HS-5 (cell line): ENCODE measurements at places on chromosomes 12 and 14.

DNA sequence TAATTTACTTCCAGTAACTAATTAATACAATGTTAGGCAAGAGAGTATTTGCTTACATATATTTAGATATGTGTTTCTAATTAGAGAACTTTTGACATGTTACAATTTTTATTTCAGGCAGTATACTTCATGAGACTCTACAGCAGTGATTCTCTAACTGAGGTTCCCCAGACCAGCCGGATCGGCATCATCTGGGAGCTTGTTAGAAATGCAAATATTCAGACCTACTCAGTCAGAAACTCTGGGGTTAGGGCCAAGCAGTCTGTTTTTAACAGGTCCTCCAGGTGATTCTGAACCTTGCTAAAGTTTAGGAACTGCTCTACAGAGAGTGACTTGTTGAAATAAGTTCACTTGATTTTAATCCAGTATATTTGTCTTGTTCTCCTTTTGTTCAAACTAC lies 46.5 kb downstream of the ARID2 start:
- DNase-seq = no peak

GRCh38 chr14:96368534-96368933 lies 5.2 kb downstream of the GSKIP start:
- no peak for DNase-seq

- DNase-seq = no peak
These were observed 2.0 kb downstream of the ATN1 start for GRCh38 chr12:6929466-6930452.

DNA sequence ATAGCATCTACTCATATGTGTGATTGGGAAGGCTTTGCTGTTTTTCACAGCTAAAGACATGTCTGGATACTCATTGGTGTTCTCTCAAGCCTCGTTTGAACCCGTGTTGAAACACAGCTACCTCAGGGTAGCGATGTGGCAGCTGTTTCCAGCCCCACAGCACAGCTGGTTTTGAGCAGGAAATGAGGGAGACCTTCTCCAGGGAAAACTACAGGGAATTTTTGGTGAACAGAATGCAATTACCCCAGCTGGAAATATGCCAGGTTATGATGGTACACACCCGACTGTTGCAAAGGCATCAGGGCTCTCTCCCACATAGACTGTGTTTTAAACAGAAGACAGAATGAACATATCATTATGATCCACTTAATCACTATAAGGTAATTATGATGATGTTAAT lies 828.9 kb downstream of the VRK1 start:
- no peak for DNase-seq

GRCh38 chr14:103220982-103221641 lies 97.9 kb downstream of the TNFAIP2 start:
- DNase-seq = no peak

DNA sequence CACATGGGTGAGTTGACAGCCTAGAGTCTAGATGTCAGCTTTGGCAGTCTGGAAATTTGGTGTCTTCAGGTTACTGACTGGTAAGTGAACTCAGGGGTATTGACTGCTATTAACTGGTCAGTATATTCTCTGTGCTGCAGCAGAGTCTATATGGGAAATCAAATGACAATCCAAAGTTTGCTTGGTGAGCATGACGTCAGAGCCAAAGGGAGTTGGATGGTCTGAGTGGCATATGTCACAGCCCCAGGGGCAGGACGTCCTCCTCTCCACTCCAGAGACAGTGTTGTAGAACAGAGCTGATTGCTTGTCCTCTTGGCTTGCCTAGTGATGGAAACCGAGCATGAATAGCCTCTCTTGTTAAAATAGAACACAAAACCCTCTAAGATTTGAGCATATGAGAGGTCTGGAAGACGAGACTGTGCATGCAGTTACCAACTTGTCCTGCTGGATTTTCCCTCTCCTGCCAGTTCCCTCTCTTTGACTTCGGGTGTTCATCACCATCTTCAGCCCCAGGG lies 3.3 kb upstream of the TBC1D30 start:
- no peak for DNase-seq

- DNase-seq = no peak
These were observed 8.4 kb downstream of the PHLDA1 start for GRCh38 chr12:76023069-76023690.

DNA sequence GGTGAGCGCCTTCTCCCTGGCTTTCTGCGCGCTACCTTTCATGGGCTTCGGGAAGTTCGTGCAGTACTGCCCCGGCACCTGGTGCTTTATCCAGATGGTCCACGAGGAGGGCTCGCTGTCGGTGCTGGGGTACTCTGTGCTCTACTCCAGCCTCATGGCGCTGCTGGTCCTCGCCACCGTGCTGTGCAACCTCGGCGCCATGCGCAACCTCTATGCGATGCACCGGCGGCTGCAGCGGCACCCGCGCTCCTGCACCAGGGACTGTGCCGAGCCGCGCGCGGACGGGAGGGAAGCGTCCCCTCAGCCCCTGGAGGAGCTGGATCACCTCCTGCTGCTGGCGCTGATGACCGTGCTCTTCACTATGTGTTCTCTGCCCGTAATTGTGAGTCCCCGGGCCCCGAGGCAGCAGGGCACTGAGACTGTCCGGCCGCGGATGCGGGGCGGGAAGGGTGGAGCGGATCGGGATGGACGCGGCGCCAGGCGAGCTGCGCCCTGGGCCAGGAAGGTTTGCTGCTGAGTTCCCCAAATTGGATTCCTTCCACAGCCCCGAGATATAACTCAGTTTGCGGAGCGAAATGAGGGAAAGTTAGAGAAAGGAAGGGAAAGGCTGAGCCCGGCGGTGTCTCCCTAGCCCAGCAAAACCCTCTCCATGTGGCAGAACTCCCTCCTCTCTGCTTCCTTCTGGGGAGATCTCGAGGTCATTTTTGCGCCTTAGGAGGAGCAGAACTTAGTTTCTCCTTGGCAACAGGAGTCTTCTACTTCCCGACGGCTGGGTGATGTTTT lies 972 bp downstream of the PTGDR start:
- no peak for DNase-seq

DNA sequence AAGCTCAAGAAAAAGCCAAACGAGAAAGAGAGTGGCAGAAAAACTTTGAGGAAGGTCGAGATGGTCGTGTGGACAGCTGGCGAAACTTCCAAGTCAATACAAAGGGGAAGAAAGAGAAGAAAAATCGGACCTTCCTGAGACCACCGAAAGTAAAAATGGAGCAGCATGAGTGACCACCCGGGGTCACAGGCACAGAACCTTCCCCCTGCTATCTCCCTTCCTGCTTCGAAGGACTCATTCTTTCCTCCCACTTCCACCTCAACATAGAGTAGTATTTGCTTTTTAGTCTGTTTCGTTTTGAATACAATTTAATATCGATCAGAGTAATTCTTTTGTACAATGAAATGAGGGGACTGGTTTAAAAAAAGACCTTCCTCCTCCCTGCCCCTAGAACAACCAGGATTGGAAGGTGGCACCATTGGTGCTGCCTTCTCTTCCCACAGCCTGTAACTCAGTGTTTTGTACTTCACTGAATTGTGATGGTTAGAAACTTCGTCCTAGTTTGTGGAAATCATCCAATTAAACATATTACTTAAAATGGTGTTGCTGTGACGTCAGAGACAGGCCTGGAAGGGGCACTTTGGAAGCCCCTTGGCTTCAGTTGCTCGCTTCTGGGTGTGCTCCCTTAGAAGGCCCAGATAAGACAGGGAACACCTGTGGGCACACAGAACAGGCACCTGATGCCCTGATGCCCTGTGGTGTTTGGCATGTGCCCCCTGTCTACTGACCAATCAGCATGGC lies 26.1 kb upstream of the NFKBIA start:
- DNase-seq = no peak

DNA sequence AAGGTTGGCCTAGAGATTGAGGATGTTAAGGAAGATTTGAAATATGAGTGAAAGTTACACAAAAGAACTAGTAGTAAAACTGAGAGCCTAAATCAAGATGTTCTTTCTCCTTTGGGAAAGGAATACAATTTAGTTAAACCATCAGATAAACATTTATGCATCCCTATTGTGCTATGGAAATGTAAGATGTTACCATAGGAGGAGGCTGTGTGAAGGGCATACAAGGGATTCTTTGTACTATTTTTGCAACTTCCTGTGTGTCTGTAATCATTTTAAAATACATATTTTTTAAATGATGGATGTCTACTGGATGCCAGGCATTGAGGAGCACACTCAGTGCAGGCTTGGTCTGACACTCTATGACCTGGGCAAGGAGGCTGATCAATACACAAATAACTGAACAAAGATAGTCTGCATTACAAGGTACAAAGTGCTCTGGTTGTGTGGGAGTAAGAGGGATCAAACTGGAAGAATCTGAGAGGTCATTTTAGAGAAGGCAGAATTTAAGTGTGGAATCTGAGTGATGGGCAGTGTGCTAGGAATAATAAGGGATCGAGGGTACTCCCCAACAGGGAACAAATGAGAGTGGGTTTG lies 5.8 kb upstream of the CHPT1 start:
- DNase-seq = no peak

DNA sequence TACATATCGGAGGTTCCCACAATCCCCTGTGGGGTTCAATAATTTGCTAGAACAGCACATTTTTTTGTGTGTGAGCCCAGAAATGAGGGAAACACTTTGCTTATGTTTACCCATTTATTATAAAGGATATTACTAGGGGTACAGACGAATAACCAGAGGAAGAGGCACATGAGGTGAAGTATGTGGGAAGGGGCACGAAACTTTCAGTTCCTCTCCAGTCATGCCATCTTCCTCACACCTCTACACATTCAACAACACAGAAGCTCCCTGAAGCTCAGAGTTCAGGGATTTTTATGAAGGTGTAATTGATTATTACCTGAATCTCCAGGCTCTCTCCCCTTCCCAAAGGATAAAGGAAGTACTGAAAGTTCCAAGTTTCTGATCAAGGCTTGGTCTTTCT lies 30.2 kb upstream of the DYRK2 start:
- no peak for DNase-seq

DNA sequence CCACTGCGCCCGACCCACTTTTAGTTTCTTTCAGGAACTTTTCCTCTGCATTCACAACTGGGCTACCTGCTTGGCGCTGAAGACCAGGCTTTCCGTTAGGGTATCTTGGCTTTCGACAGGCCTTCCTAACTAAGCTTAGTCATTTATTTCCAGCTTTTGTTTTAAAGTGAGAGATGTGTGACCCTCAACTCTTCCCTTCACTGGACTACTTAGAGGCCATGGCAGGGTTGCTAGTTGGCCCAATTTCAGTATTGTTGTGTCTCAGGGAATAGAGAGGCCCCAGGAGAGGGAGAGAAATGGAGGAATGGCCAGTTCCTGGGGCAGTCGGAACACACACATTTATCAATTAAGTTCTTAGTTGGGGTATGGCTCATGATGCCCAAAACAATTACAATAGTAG lies 10.4 kb downstream of the MTA1 start:
- DNase-seq = no peak

DNA sequence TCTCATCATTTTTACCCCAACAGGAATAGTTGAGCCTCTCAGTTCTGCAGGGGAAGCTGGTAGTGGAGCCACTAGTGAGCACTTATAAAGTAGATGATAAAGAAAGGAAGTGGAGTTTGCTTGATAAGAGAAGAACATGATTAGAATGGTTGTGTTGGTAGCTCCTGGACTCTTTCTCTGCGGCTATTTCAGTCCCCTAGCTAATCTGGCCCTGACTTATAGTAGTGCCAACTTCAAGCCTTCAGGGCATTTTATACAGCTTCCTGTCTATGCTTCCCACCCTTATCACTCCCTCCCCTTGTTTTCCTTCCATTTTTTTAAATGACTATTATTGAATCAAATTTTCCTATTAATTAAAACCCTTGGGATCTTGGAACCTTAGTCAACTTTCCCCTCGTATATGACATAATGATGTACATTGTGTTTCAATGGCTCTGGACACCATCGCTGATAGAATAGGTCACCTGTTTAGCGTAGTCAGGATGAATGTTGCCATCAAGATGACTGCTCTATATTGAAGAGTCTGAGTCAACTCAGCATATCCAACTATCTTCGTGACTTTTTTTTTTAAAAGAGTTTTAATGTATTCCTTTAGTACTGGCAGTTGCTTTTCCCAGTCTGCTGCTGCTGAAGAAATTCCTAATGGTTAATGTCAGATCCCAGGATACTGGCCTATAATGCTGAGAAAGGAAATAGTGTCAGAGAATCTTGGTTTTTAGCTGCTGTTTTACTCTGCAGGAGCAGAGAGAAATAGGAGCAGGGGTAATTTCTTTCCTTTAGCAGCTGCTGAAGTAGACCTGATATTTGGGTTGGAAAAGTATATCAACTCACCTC lies 16.2 kb upstream of the PCNX1 start:
- DNase-seq = no peak

- no peak for DNase-seq
These were observed 32.8 kb upstream of the KLHL42 start for GRCh38 chr12:27747111-27747820.

- no peak for DNase-seq
These were observed 431.7 kb downstream of the NPAS3 start for GRCh38 chr14:33370426-33370825.

DNA sequence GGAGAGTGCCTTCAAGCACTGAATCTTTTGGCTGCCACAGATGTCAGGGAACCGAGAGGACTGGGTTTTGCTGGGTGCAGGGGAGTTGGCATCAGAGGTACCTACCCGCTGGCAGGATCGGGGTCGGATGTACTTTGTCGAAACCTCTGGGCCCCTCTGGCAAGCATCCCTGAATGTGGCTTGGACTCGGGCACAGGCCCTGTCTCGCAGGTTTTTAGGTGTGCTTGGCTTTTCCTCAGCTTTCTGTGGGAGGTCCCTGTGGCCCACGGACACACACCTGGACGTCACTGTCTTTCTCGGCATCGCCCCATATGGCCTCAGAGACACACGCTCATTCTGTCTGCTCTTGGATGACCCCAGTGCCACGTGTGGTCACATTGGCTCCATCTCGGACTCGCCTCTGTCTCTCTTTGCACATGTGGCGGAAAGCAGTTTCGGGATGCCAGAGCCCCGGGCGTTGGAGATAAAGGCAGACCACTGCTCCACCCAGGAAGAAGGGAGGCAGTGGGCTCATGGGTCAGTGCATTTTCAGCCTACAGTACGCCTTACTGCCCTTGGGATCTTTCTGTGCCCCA lies 769.6 kb upstream of the ALG10B start:
- DNase-seq = no peak

GRCh38 chr12:55997535-55997859 lies 421 bp downstream of the SUOX start:
- DNase-seq = no peak

DNA sequence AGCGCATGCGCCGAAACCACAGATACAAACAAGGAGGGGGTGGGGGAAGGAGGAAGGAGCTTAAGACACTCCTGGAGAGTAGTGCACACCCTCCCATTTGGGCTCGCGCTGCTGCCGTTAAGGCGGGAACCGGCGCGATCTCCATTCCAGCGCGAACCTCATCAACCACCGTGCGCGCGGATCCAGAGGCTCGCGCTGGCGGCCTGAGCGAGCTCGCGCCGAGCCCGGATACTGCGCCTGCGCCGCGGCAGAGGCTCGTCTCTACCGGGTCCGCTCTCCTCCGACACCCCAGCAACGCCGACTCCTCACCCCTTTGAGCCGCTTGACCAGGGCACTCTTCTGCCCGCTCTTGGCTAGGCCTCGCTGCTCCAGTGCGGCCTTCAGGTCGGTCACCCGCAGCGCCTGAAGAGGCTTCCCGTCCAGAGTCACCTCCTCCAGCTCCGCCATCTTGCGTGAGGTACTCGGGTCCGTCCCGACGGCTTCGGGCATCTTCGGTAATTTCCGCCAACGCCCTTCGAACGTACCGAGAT lies at the start of gene ACIN1:
Gene ACIN1, minus strand, starts transcription at position 471 of the 530 bp plus-strand sequence. Its CDS starts 24 bp downstream, at position 447.
- DNase-seq = peak; percentile 60

GRCh38 chr12:62886796-62887195 lies 48.2 kb downstream of the PPM1H start:
- DNase-seq = no peak
